IMR-90 (cell line): ENCODE measurements at places on chromosomes 5 and 9. TPM values are rescaled to one million over a fixed set of nuclear protein-coding genes. Genes with fewer than 3 reads are reported as not detected.

RLN2 gene
- not detected in 2 replicates for polyA plus RNA-seq

KCNV2 gene
- not detected in 2 replicates for polyA plus RNA-seq

PCDHGA11 gene
- 6.9 and 7.5 TPM in 2 replicates for polyA plus RNA-seq

GRM6 gene
- not detected in 2 replicates for polyA plus RNA-seq

CIZ1 gene
- 51.9 and 54.4 TPM in 2 replicates for polyA plus RNA-seq

UNC13B gene
- polyA plus RNA-seq: 6.5 and 7.5 TPM in 2 replicates
